Non-pigmented ciliary epithelial cell (primary cell): ENCODE measurements at places on chromosomes 7 and 10.

- DNase-seq: no peak
Observed at GRCh38 chr10:112441520-112441919, 5.2 kb downstream of the ZDHHC6 start.

DNA sequence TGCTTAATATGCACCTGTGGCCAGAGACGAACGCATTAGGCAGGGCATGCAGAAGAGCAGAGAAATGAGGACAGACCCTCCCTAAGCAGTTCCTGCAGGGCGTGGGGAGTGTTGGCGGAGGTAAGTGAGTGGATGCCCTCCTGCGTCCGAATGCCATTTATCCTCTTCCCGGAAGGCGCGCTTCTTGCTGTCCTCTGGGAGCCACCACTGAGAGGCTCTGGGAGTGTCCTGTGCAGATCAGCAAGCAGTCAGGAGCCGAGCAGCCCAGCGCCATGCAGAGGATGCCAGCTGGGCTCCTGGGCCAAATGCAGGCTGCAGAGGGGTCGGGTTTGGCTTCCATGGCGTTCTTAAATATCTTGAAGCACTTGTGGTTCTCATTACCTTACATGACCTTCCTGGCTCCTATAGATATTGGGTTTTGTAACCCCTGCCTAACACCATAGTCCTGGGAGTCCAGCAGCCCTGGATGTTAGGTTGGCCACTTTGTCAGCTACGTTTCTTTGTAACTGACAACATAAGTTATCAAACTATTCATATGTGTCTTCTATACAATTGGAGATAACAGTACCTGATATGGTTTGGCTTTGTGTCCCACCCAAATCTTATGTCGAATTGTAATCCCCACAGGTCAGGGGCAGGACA is 30.0 kb upstream of the SLIT1 start:
- no peak for DNase-seq

DNA sequence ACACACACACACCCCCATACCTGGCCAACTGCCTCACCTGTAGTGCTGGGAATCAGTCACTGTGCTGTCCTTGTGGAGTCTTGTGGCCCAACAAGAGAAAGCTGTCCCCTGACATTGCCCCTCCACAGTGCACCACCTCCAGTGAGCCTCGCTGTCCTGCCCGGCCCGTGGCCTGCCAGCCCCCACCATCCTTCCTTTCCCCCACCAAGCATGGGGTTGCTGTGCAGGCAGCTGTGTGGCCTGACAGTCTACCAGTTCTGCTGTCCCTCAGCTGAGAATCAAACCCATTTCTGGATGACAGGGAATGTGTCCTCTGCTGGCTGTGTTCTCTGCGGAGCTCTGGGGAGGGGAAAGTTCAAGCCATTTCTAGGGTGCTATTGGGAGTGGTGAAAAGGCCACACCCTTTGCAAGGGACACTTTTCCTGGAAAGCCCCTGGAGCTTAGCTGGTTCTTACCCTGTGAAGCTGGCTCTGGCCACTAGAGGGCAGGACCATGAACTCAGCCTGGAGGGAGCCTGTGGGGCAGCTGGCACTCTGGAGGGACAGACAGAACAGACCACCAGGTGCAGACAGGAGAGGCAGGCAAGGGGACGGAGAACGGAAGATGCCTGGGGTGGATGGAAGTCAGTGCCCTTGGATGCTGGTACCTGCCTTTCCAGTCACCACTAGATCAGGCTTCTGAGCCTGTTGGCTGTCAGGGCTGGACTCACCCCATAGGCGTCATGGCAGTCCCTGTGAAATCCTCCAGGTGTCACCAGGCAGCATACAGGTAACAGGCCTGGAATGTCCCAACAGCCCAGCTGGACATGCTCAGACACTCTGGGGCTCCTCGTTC is 10.5 kb upstream of the MTPAP start:
- DNase-seq: no peak

GRCh38 chr10:22599048-22599561 is 115.3 kb downstream of the PIP4K2A start:
- no peak for DNase-seq

- DNase-seq: no peak
Observed at GRCh38 chr7:32299133-32299702, 191.0 kb downstream of the LSM5 start.

DNA sequence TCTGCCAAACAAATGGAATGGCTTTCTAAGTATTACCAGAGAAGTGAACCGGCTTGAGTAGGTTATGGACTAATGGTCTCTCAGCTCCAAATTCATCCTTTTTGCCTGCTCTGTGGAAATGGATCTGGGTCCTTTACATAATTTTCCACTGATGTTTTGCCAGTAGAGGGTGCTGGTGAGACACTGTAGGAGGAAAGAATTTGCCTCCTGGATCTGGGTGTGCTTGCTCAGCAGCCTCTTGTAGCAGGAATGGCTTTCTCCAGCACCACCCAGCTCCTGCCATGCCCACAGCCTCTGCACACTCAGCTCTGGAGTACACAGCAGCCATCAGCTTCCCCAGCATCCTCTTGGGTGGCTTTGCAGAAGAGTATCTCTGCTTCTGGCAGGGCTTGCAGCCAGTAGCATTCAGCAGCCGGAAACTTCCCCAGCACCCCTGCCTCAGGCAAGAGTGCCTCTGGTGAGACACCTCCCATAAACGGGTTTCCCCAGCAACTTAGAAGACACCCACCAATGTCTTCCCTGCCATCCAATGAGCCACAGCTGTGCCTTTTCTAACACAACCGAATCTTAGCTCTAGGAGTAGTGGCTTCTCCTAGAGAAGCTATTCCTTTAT is 235.0 kb upstream of the PLPP4 start:
- peak; percentile 9 for DNase-seq

DNA sequence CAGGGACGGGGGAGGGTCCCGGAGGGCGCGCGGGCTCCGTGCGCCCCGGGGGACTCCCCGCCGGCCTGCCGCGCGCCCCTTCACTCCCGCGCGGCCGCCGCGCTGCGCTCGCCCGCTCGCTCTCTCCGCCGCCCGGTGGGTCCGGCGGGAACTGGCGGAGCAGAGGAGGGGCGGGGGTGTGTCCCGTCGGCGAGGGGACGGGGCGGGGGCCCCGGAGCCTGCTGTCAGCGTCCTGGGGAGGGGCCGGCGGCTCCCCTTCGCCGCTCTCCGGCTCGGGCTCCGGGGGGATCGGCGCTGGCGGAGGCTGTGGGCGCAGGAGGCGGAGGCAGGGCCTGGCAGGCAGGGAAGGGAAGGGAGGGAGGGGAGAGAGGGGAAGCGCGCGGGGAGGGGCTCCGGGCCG is at the start of gene SH3PXD2A:
Gene SH3PXD2A, minus strand, starts transcription at position 153 of the 400 bp plus-strand sequence. CDS start 310 bp downstream, outside the sequence.
- DNase-seq: no peak

GRCh38 chr7:2659556-2660358 is 28.0 kb downstream of the TTYH3 start:
- no peak for DNase-seq

DNA sequence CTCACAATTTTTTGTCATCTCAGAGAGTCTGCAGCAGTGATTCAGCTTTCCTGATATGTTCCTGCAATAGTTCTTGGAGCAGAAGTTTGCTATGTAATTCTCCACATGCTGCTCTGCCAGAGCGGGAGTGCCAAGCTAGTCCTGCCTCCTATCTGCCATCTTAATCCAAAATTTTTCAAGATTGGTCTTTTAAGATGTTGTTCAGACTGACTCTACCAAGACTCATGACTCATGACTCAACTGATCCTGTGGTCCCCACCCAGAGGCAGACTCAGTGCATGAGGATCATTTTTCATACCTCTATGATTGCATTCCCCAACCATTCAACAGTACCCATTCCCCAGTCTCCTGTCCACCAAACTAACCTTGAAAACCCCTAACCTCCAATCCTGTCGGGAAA is 470.8 kb downstream of the INHBA start:
- no peak for DNase-seq
